ENCODE measurements at places on chromosomes 11 and 22. TPM values are rescaled to one million over a fixed set of nuclear protein-coding genes. Genes with fewer than 3 reads are reported as not detected.

The PLAAT2 gene
- not detected for total RNA-seq

The FOLR2 gene
- not detected for total RNA-seq

The SMTNL1 gene
- total RNA-seq = not detected

The DEPDC7 gene
- total RNA-seq = 7.5 TPM

The CARD10 gene
- total RNA-seq = 43.1 TPM

The F2 gene
- 0.64 TPM for total RNA-seq

The C1QTNF6 gene
- 25.0 TPM for total RNA-seq

The CSTF3 gene
- total RNA-seq = 29.8 TPM

The P4HA3 gene
- total RNA-seq = 1.3 TPM

The ENTHD1 gene
- total RNA-seq = not detected

The CCDC73 gene
- total RNA-seq = not detected

The RIBC2 gene
- 2.9 TPM for total RNA-seq

The RAB3IL1 gene
- 8.9 TPM for total RNA-seq

The SLC5A1 gene
- total RNA-seq = 0.03 TPM

The MYBPC3 gene
- not detected for total RNA-seq

The C11orf87 gene
- total RNA-seq = not detected

The TUB gene
- 4.3 TPM for total RNA-seq

The GRAMD1B gene
- total RNA-seq = 0.46 TPM

The ARRB1 gene
- total RNA-seq = 219 TPM

The C22orf31 gene
- not detected for total RNA-seq

The RHOG gene
- 156 TPM for total RNA-seq

The MPPED2 gene
- not detected for total RNA-seq

The PHLDA2 gene
- 195 TPM for total RNA-seq

The CPSF7 gene
- total RNA-seq = 96.1 TPM

The FAM181B gene
- total RNA-seq = 0.69 TPM

All from Panc1 (cell line).